ENCODE measurements at places on chromosomes 2 and 18.
A peak's percentile ranks its signal among the peaks of the same experiment; 100 is the strongest.

- no peak for DNase-seq
Measured at GRCh38 chr2:29954316-29954715, 32.9 kb upstream of the ALK start.

- DNase-seq, result no peak
Measured at GRCh38 chr2:3839476-3839875, 136.1 kb downstream of the DCDC2C start.

GRCh38 chr2:36351736-36352349, 3.7 kb upstream of the CRIM1 start:
- peak; percentile 31 for DNase-seq

DNA sequence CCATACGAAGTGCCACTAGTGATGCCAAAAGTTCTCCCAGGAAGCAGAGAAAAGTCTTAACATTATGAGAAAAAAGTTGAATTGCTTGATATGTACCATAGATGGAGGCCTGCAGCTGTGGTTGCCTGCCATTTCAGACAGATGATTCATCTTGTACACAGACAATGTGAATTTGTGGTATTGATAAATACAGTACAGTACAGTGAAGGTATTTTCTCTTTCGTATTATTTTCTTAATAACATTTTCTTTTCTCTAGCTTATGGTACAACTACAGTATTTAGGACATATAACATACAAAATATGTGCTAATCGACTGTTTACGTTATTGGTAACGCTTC, 33.6 kb upstream of the VWC2L start:
- no peak for DNase-seq

DNA sequence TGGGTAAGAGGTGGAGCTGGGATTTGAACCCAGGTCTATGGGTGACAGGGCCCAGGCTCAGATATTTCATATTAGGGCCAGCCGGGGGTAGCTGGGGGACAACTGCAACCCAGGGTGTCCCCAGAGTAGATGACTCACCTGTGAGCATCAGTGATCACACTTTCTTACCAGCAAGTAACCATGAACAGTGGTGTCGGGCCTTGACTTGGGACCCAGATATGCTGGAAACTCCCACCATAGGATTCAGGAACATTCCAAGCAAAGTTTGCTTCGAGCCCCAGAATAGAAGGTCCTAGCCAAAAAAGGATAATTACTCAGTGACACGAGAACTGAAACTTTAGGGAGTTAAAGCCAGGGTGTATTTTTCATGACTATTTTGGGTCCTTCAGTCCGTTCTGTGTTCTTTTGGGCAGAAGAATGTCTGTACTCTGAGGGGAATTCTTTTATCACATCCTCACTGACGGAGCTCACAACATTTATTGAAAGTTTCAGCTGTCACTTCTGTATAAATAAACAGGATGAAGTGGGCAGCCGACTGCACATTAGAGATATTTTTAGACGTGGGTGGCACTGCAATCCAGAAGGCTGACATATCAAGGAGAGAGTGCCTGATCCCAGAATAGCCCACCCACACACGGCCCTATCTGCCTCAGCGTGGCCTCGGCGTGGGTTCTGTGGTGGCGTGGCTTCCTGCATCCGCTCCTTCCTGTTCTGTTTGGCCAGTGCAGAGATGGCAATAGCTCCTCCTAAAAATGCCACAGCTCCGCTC, 45.6 kb downstream of the RAMP1 start:
- no peak for DNase-seq

DNA sequence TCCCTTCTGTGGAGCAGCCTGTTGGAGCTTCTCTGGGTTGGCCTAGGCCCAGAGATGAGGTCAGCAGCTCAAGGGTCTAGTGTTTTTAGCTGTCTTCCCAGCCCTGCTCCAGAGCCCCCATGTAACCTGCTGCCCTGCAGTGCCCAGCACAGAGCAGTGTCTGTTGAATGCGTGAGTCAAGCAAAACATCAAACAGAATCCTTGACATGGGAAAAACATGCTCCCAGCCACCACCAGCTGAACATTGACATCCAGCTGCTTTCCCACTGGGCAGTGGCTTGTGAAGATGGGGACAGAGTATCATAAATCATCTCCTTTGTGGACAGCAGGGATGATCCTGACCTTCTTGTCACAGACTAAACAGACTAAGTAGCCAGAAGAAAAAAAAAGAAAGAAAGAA, 22.6 kb downstream of the IMPA2 start:
- no peak for DNase-seq
